ENCODE measurements at places on chromosomes 1 and 21.

DNA sequence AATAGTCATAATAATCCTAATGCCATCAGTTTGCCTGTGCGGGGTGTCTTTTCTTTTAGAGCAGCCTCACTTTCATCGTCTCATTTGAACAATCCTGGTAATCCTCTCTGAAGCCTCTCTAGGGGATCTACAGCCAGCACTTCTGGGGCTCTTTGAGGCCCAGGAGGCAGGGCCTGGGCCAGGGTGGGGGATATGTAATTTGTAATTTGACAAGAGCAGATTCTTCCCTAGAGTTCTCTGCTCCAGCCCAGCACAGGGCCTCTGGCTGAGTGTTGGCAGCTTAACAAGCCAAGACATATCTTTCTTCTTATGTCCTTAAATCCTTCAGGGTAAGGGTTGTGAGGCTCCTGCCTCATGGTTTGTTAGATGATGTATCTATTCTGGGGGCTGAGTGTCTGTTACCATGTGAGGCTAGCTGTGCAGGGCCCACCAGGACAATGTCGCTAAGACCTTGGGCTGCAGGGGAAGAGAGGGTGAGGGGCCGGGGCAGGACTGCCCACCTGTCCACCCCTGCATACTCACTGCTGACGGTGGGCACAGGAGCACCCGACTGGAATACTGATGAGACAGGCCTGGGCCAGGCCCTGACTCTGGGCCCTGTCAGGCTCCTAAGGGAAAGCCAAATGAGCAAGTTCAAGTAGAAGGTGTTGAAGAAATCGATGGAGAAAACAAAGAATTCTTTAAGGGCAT lies 45.3 kb upstream of the PARP1 start:
- DNase-seq = no peak

- DNase-seq = no peak
Observed at GRCh38 chr1:207801819-207802218, 50.0 kb downstream of the CD46 start.

DNA sequence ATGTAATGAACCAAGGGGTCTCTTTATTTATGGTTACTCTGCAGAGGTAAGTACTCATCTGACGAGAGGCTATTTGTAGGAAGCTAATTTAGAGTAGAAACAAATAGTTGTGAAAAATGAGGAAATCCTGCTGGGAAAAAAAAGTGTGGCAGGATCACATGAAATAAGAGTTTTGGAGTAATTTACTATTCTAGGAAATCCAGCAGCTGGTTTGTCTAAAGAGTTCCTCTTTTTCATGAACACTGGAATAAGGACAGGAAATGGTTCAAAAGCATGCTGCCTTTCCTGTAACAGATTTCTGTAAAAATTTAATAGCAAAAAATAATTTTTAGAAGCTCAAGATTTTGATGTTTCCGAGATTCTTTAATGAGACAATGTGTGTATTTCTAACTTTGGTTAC lies 177.3 kb downstream of the CHRM3 start:
- no peak for DNase-seq

DNA sequence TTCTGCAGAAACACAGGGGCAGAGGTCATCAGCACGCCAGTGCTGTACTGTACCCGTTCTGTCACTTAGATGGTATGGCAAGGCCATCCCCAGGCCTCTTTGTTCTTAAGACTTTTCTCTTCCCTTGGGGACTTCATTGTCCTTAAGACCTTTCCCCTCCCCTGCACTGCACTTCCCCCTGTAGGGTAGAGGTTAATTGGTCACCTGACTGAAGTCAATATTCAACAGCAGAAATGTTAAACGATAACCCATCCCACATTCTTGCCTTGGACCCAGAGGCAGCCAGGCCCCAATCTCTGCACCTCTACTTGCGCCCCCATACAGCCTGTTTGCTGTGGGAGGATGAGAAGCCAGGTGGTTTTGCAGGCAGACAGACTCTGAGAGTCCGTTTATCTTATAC lies 10.2 kb downstream of the PHGDH start:
- DNase-seq = no peak

DNA sequence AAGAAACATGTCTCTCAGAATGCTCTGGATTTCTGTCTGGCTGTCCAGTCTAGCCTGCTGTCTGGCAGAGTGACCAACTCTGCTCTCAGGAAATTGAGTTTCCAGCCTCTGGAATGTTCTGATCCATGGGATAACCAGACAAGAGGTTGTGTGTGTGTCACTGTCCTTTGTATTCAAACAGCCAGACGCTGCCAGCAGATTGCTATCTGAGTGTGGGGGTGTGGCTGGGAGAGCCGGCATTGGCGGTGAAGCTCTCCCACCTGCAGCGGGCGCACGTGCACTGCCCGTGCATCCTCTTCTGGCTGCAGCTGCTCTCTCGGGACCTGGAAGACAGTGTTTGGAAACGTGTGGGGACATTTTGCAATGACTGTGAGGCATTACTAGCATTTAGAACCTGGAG lies 26.1 kb downstream of the PKP1 start:
- DNase-seq = no peak

DNA sequence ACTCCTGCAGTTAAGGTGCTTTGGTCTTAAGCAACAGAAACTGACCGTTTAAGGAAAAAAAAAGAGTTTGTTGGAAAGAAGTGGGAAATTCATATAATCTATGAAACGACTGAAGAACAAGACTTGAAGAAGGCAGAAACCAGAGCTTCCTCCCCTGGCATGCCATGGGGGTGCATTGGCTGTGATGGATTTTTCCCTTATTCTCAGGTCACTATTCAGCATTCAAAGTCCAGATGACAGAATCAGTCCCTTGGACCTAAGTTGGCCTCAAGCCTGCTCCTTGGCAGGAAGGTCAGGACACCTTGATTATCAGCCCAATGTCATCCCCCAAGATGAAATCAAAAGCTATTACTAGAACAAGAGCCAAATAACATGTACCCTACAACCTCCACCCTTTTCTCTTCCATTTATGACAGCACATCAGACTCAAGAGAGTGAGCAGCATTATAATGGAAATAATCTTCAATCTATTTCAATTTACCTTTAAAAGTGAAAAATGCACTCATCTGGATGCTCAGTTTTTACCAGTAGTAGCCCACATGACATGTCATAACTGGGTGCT lies 15.8 kb upstream of the TMEM9 start:
- DNase-seq = no peak

GRCh38 chr1:211182746-211183145 lies 48.8 kb upstream of the KCNH1 start:
- DNase-seq = no peak

DNA sequence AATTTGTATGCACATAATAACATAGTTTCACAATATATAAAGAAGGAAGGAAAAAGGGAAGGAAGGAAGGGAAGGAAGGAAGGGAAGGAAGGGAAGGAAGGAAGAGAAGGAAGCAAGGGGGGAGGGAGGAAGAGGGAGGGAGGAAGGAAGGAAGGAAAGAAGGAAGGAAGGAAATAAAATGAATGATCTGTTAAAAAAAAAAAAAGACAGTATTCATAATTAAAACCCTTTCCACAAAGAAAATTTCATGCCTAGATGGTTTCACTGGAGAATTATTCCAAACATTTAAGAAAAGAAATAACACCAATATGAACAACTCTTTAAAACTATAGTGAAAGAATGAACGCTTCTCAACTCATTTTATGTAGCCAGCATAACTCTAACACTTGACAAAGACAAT lies 44.8 kb downstream of the CDKN2C start:
- no peak for DNase-seq

GRCh38 chr1:221856228-221857093 lies 114.6 kb upstream of the DUSP10 start:
- DNase-seq = peak; percentile 11

GRCh38 chr21:19864476-19864875 lies 1133.7 kb upstream of the NCAM2 start:
- DNase-seq = no peak
